Cortex of kidney (tissue), 1 donor: ENCODE measurements at places on chromosomes 1 and 21.

GRCh38 chr1:197225611-197226010 lies 42.4 kb upstream of the CRB1 start:
- no peak for DNase-seq

- DNase-seq: no peak
Measured at GRCh38 chr1:17639703-17640340, 100.3 kb downstream of the ARHGEF10L start.

DNA sequence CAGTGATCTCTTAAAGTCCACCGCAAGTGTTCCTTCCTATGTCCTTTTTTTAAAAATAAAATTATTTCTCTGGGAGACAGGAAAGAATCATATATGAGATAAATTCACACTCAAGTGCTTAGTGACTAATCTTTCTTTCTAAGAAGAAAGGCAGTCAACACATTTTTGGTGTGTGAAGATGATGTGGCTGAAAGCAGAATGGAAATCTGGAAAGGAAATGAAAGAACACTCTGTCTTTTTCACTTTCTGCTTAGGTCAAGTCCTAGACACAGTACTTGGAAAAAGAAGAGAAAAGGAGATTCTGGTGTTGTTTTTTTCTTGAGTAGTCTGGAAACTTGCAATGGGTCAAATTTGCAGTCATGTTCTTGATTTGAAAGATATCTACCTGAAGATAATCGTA lies 45.5 kb upstream of the PRRX1 start:
- DNase-seq: no peak

- DNase-seq: no peak
Measured at GRCh38 chr1:44919400-44919799, 67.0 kb downstream of the EIF2B3 start.

DNA sequence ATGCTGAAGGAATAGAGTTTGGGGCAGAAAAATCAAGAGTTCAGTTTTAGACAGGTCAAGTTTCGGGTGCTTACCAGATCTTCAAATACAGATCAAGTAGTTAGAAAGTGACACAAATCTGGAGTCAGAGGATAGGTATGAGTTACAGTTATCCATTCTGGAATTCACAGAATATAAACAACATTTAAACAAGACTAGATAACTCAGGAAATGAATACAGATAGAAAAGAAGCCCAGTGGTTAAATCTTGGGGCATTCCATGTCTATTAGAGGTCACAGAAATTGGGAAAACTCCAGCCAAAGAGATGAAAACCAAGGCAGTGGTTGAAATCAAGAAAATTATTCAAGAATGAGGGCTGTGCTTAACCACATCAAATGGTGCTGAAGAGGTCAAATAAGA lies 187.0 kb upstream of the HP1BP3 start:
- no peak for DNase-seq

GRCh38 chr1:81406292-81406999 lies 394.3 kb upstream of the ADGRL2 start:
- no peak for DNase-seq

DNA sequence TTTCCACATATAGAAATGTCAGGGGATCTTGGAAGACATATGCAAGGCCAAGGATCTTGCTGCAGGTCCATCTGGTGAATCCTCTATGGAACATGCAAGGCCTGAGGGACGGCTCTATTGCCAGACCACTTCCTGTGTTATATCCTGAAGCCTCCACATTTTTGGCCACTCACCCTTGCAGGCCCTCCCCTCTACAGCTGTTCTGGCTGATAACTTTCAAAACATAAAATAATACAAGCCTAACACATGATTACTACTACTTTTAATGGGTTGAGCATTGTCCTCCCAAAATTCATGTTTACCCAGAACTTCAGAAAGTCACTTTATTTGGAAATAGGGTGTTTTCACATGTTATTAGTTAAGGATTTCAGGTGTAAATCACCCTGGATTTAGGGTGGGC lies 18.5 kb upstream of the LYPLAL1 start:
- DNase-seq: no peak

GRCh38 chr1:160682983-160683865 lies 28.4 kb downstream of the CD48 start:
- DNase-seq: no peak

GRCh38 chr1:30423570-30423969 lies 299.8 kb downstream of the MATN1 start:
- DNase-seq: no peak
